NCI-H460 (cell line): ENCODE measurements at places on chromosomes 4 and X. TPM values are rescaled to one million over a fixed set of nuclear protein-coding genes. Genes with fewer than 3 reads are reported as not detected.

Gene EREG
- total RNA-seq: 2.7 and 3.8 TPM in 2 replicates

Gene ETDB
- not detected in 2 replicates for total RNA-seq

Gene RIPPLY1
- total RNA-seq: not detected in 2 replicates

Gene PABPC5
- total RNA-seq: not detected in 2 replicates

Gene GIMD1
- not detected in 2 replicates for total RNA-seq
